CD4-positive, alpha-beta T cell treated with Interleukin-15 for 4 hours (primary cell): ENCODE measurements at places on chromosomes 5 and 9.

DNA sequence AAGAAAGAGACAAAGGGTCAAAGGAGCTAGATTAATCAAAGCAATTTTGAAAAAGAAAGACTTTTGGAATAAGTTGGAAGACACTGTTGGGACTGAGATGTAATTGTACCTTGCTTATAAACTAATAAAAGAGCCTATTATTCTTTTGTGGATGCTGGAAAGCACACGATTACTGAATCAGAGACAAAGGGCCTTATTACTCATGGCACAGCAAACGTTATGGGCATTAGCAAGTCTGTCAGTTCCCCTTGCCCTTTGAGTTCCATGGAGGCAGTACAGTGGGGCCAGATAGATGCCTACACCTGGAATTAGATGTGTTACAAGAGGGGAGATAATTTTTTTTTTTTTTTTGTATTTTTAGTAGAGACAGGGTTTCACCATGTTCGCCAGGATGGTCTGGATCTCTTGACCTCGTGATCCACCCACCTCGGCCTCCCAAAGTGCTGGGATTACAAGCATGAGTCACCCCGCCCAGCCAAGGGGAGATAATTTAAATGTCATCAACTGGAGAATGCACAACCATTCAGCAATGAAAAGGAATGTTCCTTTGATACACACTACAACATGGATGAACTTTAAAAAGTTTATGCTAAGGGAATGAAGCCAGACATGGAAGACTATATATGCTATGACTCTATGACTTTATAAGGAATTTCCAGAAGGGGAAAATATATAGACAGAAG, 128.9 kb downstream of the STARD4 start:
- DNase-seq: no peak

DNA sequence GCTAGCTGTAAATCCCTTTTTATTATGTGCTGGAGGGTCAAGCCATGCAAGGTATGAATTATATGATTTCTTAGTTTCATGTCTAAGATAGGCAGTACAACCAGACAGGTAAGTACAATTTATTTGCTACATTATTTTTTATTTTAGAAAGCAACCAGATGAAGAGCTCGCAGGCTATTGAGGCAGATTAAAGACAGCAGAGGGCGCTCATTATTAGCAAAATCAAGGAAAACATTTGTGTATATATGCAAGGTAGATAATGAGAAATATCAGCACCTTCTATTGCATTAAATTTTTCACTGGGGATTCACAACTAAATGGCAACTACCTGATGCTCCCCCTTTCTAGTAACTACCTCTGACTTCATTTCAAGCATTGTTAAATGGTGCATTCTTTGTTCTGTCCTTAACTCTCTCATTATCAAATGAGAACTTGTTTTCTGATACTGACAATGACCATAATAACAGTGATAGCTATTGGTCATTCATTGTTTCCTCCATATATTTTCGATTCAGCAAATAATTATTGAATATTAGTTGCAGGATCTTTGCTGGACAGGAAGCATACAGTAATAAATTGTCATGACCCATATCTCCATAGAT, 8.6 kb downstream of the SCGB3A2 start:
- peak; percentile 4 for DNase-seq

GRCh38 chr9:110538647-110539041, 40.9 kb downstream of the SVEP1 start:
- DNase-seq: no peak

- DNase-seq: no peak
These were observed 1.5 kb upstream of the CFAP77 start for GRCh38 chr9:132408521-132408920.

- no peak for DNase-seq
These were observed 1093.8 kb upstream of the CDH9 start for GRCh38 chr5:28132151-28132550.

DNA sequence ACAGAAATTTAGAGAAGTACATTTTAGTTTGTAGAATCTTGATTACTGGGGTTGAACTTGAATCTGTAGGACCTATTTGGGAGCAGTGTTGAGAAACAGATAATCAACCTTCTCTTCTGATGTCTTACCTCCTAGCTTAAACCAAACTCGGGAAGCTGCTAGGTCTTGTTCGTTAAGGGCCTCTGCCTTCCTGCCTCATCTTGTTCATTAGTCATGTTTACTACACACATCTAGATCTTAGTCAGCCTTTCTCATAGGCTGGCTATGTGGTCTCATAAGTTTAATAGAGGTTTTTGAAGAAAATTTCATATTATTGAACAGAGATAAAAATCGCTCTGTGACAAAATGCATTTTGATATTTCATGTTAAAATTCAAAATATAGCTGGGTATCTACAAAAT, 331.0 kb upstream of the EDIL3 start:
- no peak for DNase-seq

DNA sequence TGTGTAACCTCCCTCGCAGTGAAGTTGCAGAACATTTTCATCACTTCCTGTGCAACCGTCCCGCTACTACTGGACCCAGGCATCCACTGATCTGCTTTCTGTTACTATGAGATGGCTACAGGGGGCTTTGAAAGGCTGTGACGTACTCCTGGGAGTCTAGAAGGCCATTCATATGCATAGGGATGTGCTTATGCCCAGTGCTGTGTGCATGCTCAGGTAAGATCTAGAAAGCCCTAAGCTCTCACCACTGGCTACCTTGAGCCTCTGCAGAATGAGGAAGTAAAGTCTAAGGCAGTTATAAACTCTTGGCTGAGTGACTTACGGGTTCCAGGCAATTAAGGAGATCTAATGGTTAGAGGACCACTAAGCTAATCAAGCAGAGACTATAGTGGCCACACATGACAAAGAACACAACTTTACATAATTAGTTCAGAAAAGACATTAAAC, 11.8 kb downstream of the HNRNPAB start:
- no peak for DNase-seq

DNA sequence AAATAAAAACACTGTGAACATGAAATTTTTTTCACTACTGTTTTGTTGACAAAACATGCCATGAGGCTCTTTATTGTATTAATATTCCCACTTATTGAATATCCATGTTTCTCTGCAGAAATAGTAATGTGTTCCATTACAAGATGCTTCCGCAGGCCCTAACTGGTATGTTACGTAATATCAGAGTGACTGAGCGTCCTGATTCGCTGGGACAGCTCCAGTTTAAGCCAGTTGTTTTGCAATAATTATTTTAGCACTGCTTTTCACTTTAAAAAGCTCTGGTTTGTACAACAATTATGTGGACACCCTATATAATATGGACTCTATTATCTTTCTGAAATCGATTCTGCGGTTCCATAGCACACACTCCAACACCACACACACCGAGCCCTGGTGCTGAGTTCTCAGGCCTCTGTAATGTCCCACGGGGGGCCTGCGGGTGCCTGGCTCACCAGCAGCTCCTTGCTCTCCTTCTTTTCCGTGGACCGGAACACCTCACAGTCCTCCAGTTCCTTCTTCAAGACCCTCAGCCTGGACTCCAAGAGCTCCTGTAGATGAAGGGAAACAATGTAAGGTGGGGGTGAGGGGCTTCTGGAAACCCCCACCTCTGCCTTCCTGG, 1.8 kb downstream of the TRIM7 start:
- no peak for DNase-seq

DNA sequence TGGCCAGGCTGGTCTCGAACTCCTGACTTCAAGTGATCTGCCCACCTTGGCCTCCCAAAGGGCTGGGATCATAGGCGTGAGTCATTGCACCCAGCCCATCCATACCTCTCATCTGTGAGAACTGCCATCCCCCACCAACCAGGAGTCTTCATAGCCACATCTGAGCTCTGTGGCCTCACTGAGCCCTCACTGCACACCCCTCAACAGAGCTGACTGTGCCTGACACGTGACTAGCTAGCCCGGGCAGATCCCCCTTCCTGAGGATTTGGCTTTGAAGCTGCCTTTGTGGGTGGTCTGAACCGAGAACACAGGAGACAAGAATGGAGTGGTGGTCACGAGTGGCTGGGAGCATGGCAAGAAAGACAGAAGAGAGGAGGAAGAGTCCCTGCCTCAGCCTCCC, 15.6 kb downstream of the AK8 start:
- no peak for DNase-seq

DNA sequence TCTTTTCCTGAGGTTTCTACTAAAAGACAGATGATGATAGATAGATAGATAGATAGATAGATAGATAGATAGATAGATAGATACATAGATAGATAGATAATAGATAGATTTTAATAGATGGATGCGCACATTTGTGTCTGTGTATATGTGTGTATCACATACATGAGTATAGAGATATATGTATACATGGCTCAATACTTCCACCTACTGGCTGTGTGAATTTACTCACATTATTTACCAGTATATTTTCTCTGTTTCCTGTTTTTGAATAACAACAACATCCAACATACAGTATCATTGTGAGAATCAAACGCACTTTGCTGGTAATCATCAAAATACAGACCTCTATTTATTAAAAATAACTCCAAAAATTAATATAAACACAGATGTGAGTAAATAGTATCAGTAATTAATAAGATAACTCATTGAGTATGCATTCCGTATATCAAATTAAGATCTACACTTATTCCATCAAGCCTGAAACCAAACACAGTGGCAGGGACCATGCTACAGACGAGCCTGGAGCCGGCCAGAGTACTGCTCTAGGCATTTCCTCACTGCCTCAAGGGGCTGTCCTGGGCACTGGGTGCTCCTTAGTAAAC, 338.0 kb downstream of the SEMA5A start:
- no peak for DNase-seq

GRCh38 chr5:124701873-124702425, 44.5 kb downstream of the ZNF608 start:
- DNase-seq: no peak

DNA sequence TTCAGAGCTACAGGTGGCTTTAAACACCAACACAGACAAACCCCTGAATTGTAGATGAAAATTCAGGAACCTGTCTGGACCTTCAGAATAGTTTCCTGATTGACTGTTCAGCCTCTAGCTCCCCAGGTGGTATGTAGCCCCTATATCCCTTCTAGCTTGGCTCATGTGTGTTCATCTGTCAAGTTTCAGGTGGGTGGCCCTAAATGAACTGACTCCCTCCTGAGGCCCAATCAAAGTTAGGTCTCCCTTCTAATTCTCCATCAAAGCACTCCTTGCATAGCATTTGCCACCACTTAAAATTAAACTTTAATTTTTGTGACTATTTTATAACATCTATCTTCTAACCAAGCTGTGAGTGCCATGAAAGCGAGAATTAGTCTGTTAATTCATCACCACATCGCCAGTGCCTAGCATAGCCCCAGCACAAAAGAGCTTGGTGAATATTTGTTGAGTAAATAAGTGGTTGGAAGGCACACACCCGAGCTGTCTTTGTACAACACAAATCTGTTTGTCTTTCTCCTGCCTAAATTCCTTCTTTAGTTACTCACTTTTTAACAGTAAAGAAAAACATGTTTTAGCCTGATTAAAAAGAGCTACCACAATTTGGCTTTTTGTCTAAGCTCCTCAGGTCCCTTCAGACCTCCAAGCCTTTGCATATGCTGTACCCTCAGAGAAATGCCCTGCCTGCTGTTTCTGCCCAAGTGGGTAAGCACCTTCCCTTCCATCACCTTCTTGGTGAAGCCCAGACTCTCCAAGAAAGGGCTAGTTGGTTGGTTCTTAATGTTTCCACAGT, 138.1 kb upstream of the HMHB1 start:
- DNase-seq: no peak

- DNase-seq: no peak
These were observed 110.2 kb downstream of the MLLT3 start for GRCh38 chr9:20512106-20512505.
